Hippocampal formation (tissue), 2 donors: ENCODE measurements at places on chromosomes 11 and 22.
A peak's percentile ranks its signal among the peaks of the same experiment; 100 is the strongest.

- peak; percentile 23 for DNase-seq
Measured at GRCh38 chr11:43419460-43419859, 60.7 kb downstream of the TTC17 start.

DNA sequence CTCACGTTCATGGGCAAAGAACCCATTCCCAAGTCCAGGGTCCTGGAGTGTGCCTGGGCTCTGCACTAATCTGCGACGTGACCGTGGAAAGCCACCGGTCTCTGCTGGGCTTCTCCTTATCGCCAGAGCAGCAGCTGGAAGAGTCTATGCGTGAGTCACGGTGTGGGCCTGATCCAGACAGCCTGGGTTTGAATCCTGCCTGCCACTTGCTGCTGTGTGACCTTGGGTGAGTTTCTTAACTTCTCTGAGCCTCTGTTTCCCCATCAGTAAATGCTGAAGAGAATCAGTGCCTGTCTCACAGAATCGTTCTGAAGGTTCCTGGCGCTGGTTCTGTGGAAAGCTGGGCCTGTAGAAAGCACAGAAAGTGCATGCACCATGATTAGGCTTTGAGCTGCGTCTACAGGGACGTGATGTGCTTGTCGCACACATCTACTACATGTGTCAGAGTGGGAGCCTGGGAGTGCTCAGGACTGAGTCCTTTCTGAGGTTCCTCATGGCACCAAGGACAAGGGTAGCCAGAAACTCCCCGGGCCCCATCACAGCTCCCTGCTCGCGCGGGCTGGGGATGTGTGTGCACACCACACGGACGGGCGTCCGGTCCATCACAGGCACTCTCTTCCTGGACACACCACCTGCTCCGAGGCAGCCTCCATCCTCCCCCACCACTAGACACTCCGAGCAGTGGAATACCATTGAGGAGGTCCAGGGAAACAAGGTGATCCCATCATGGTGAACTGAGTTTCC lies 20.5 kb upstream of the PDGFB start:
- no peak for DNase-seq

DNA sequence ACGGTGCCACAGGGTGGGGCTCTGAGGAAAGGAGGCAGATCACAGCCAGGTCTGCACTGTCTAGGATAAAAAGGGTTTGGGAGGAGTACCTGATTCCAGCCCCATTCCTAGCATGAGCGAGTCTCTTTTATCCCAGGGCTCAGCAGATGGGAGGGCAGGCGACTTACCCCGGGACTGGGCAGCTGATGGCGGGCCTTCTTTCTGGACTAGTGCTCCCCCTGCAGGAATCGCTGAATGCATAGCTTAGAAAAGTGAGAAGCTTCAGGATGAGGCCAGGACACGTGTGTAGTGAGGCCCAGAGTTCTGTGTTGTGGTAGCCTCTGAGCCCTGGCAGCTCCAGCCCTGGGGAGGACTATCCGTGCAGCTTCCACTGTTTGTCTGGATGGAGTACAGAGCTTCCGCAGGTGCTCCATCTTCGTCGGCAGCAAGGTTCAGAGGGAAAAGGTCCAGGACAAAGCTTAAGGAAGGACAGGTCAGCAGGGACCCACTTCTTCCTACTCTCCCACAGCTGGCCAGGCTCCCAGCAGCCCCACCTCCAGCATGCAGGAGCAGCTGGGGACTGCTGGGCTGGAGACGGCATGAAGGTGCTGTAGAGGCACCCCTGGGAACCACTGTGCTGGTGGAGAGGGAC lies 30.4 kb downstream of the COMMD9 start:
- DNase-seq, result peak; percentile 68

GRCh38 chr11:122998727-122999366 lies 17.2 kb upstream of the BSX start:
- DNase-seq, result no peak

DNA sequence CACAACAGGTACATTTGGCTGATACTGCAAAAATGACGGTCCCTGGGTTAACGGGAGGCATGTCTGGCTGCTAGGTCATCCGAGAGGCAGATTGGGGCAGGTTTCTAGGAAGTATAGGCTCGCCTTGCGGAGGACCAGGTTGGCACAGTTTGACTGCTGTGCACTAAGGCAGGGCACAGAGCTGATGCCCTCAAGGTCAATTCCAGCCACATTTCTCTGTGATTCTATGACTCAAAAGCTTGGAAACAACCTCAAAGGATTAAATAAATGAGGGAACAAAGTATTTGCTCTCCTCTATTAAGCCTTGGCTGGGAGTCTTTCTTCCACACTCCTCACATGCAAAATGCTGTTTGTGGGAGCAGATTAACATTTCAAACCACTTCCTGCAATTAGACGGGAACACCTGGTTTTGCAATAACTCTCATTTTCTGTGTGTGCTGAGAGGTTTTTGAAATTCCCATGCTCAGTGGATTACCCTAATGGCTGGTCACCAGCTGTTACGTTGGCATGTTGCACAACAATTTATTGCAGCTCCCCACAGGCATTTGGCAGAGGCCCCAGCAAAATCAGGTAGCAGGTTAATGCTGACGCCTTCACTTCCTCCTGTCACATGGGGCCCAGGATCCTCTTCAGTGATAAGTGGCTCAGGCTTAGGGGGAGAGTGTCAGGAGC lies 61.0 kb upstream of the PLET1 start:
- no peak for DNase-seq

DNA sequence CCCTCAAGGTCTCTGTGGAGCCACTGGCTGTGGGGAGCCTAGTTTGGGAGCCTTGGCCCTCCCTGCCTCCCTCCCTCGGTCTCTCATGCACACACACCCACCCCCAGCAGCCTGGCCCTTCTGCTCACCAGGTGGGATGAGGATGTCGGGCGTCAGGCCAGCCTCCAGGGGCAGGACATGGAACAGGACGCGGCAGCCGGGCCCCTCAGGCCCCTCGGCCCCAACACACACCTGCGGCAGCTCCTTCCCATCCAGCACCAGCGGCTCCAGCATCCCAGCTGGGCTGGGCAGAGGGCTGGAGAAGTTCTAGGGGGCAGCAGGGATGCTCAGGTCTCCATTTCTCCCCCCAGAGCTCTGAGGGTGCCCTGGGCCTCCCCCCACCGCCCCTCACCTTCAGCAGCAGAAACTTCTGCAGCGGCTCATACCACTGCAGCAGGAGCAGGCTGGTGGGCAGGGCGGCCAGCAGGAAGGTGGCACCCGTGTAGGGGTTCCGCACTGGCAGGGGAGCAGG lies 11.2 kb downstream of the MAP4K2 start:
- DNase-seq, result no peak

DNA sequence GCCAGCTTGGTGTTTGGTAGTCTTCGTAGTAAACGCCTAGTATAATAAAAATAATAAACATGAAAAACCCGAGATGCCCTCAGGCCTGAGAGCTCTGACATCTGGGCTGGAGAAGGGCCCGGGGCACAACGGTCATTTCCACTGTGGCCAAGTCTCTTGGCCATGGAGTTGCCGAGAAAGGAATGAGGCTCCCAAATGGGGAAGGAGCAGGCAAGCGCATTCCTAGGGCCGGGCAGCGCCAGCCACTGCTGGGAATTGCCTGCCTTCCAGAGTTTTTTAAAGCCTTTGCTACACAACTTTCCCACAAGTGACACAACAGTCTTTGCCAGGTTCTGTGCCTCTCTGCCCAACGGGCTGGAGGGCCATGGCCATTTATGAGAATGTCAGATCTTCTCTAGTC lies 103.4 kb downstream of the NAV2 start:
- DNase-seq, result no peak

DNA sequence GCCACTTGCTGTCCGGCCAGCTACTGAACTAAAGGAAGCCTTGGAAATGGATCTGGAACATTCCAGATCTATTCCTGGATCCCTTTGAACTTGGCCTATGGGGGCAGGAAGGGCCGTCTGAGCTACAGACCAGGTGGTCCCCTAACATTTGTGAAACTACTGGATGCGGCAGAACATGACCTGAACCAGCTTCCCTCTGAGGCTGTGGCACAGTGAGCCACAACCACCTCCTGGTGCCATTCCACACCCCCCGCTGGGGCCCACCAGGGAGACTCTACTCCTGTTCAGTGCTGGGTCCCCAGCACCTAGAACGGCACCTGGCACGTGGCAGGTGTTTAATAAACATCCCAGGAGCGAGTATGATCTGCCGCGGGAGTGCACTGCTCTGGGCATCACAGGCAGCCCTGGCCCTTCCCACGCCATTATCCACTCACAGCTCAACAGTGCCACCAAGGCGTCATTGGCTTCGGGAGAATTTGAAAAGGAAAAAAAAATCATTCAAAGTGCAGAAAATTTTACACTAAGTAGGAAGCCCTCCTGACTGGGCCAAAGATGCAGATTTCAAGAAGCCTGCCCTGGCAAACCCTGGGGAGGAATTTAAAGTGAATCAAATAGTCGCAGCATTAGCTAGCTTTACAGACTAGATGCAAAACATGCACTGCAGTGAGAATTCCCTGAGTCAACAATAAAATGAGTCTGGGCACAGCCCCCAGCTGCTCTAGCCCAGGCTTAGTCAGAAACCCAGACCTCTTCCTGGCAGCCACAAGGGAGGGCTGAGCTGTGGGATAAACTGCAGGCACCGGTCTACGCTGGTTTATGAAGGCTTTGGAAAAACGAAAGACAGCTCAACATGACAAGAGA lies 14.3 kb upstream of the EFCAB6 start:
- peak; percentile 37 for DNase-seq

GRCh38 chr22:19666673-19667593 lies 47.4 kb upstream of the SEPTIN5 start:
- DNase-seq, result no peak

DNA sequence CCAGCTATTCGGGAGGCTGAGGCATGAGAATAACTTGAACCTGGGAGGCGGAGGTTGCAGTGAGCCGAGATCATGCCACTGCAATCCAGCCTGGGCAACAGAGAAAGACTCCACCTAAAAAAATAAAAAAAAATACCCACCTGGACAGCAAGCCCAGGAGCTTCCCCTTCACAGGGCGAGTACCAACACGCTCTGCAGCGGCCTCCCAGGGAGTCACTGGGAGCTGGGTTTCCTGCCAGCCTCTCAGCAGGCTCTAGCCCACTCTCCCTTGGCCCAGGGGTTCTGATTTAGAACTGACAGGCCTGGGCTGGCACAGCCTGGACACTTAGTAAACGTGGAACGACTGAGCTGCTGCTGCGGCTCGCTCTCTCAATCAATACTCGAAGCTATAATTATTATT lies 2.0 kb upstream of the CABP7 start:
- DNase-seq, result no peak

- no peak for DNase-seq
Measured at GRCh38 chr22:20579273-20580120, 72.1 kb downstream of the MED15 start.

- no peak for DNase-seq
Measured at GRCh38 chr22:41365425-41365824, 16.3 kb upstream of the TEF start.

GRCh38 chr11:22459048-22459447 lies 120.9 kb downstream of the SLC17A6 start:
- DNase-seq, result no peak

DNA sequence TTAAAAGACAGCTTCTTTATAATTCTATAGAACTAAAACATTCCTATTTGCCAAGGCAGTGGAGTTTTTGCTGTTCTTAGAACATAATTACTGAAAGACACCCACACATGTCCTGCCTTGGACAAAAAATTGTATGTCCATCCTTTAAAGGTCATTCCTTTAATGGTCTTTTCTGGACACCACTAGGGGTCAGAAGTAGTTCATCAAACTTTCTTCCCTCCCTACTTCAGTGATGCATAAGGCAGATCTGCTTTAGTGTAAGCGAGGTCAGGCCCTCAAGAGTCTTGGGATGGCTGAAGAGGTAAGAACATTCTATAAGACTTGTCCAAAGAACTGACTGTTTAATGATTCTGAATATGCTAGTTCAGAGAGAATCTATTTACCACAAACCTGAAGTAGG lies 4.3 kb upstream of the OR51V1 start:
- DNase-seq, result no peak

DNA sequence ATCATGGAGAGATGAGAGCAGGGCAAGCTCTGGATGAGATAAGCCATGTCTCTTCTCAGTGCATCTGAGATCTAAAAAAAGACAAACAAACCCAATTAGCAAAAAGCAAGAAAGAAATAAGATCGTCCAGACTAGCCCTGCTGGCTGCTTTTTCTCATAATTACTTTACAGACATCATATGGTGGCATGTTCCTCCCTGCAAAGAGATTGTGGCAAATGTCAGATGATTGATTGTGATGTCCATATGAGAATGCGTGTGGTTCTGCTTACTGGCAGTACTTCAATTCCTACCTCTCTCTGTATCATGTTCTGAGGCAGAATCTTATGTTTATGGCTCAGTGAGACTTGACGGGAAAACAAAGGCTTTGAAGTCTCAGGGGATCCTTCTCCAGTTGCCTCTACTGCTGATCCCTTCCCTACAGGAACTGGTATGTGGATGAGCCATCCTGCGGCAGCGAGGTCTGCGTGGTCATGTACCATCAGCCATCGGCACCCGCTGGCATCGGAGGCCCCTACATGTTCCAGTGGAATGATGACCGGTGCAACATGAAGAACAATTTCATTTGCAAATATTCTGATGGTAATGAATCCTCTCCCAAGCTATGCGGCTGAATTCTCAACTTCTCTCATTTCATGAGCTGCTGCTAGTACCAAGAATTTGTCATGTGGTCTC lies 8.8 kb downstream of the LAYN start:
- DNase-seq, result no peak

- DNase-seq, result no peak
Measured at GRCh38 chr11:116517584-116517983, 255.2 kb downstream of the BUD13 start.

GRCh38 chr11:26820739-26821138 lies 98.9 kb upstream of the SLC5A12 start:
- no peak for DNase-seq

DNA sequence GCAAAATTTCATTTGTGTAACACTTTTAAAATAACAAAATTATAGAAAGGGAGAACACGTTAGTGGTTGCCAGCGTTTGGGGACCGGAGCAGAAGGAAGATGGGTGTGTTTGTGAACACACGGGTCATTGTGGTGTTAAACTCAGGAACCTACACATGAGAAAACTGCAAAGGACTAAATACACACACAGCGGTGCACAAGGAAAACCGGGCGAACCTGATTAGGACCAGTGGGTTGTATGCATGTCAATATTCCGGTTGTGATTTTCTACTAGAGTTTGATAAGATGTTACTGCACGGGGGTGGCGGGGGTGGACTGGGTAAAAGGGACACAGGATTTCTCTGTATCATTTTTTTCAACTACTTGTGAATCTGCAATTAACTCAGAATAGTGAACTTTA lies 351.2 kb downstream of the OPCML start:
- no peak for DNase-seq

- peak; percentile 66 for DNase-seq
Measured at GRCh38 chr11:59560702-59561473, 49.5 kb downstream of the OR4D9 start.

DNA sequence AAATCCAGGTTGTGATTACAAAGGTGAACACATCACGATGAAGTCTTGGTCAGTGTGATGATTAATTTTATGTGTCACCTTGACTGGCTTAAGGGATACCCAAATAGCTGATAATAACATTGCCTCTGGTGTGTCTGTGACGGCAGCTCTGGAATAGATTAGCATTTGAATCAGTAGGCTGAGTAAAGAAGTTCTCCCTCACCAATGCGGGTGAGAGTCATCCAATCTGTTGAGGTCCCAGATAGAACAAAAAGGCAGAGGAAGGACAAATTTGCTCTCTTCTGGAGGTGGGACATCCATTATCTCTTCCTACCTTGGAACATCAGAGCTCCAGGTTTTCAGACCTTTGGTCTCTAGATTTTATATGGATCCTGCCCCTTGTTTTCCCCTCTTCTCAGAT lies 856.2 kb upstream of the CCDC90B start:
- no peak for DNase-seq
